ENCODE measurements at places on chromosomes 3 and 15. TPM values are rescaled to one million over a fixed set of nuclear protein-coding genes. Genes with fewer than 3 reads are reported as not detected.

- no peaks in the 10 kb centered on the region for H3K27me3 ChIP-seq
- DNase-seq, result no peak
- H3K36me3 ChIP-seq, result no peaks in the 10 kb centered on the region
- no peaks in the 10 kb centered on the region for H3K4me1 ChIP-seq
- no peak overlapping the region for H3K4me3 ChIP-seq
Measured at GRCh38 chr3:175664911-175665310, 805.8 kb downstream of the NAALADL2 start.

- H3K4me3 ChIP-seq, result no peak overlapping the region
- no peaks in the 10 kb centered on the region for H3K4me1 ChIP-seq
- no peaks in the 10 kb centered on the region for H3K36me3 ChIP-seq
- no peak for DNase-seq
- H3K27ac ChIP-seq, result no peak overlapping the region
Measured at GRCh38 chr15:83512459-83512858, 65.3 kb downstream of the SH3GL3 start.

DNA sequence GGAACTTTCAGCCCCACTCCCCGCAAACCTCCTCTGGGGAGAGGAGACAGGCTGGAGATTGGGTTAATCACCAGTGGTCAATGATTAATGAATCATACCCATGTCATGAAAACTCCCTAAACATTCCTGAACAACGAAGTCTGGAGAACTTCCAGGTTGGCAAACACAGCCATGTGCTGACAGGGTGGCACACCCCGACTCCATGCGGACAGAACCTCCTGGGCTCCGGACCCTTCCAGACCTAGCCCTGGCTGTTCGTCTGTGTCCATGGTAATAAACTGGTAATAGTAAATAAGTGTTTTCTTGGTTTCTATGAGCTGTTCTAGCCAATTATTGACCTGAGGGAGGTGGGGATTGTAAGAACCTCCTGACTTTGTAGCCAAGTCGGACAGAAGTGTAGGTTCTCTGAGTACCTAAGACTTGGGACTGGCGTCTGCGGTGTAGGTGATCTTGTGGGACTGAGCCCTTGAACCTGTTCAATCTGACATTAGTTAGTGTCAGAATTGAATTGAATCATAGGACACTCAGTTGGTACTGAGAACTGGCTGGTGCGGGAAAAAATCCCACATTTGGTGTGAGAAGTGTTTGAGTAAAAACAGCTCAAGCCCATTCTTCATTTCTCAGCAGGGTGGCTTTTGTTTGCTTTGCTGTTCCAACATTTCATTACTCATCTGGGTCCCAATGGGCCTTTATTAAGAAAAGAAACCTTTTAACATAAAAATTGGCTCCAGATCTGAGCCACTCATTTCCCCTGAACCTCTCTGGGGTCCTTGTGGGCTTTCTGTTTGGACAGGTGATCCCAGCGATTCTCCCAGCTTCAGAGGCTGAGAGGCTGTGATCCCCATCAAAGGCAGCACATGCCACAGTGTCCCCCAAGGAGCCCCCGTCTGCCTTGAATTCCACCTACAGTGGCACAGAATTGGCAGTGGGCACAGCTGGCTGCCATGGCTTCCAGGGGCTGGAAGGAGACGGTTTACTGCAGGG, 151.0 kb downstream of the TJP1 start:
- H3K4me1 ChIP-seq, result no peaks in the 10 kb centered on the region
- no peak overlapping the region for H3K27ac ChIP-seq
- H3K36me3 ChIP-seq, result no peaks in the 10 kb centered on the region
- no peak for DNase-seq
- no peak overlapping the region for H3K4me3 ChIP-seq

SLITRK3 gene
- not detected for total RNA-seq

CSTA gene
- total RNA-seq, result not detected

TNK2 gene
- total RNA-seq, result 110 TPM
